Stimulated activated CD4-positive, alpha-beta T cell treated with anti-CD3 and anti-CD28 coated beads, Interleukin-12 subunit alpha, Interleukin-12 subunit beta, amount 100 ng/mL, for 4 hours (primary cell): ENCODE measurements at places on chromosomes 1 and 21.

DNA sequence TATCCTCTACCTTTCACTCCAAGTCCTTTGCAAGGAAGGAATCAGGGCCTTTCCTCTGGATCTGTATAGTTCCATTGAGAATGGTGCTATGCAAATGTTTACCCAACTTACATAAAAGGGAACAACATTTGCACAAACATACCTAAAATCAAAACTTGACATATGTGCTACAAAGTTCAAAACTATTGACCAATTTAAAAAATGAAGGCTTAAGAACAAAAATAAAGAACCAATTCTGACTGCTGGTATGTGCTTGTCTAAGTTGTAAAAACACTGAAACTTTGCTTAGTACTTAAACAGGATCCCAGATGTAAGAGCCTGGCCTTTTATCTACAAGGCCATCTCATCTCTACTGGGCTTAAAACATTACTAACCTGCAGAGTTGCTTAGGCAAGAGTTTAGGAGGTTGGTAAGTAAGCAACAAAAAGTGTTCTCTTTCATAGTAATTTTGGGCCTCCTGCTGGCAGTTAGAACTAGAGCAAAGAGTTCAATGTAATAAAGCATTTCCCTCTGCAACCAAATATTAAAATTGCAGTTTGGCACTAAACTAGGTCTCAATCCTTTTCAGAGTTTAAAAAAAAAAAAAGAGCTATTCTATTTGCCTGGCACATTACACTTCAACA, 2.0 kb downstream of the SCMH1 start:
- no peak for DNase-seq

DNA sequence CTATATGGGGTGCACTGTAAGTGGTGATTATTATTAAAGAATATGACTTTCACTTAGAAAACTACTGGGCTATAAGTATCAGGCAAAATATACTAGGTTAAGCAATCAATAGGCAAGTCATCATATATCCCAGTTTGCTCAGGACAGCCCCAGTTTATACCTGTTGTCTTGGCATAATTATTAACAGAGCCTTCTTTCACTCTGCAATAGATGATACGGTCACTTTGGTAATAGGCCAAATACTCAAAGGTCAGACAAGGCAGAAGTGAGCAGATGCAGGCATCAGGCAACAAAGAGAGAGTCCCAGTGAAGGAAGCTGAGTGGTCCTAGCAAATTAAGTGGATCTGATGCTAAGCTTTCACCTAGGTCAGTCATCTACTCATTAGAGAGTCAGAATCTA, 599.9 kb downstream of the LMO4 start:
- no peak for DNase-seq

- DNase-seq = no peak
Measured at GRCh38 chr1:220347654-220348175, 75.5 kb upstream of the RAB3GAP2 start.

- DNase-seq = no peak
Measured at GRCh38 chr1:13462682-13463081, 51.1 kb downstream of the LRRC38 start.

DNA sequence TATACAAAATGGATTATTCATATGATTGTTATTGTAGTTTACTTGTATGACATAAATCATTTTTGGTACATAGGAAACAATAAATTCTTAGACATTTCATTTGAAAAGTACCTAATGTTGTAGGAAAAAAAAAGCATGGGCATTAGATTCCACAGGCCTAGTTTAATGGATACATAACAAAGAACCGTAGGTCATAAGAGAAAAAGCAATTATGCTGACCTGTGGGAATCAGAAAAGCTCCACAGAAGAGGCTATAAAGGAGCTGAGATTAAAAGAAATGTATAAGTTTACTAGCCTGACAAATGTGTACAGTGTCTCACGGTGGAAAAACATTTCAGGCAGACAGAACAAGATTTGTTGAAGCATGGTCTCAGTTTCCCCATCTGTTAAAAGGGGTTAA, 3.7 kb downstream of the DEPDC1 start:
- DNase-seq = no peak

DNA sequence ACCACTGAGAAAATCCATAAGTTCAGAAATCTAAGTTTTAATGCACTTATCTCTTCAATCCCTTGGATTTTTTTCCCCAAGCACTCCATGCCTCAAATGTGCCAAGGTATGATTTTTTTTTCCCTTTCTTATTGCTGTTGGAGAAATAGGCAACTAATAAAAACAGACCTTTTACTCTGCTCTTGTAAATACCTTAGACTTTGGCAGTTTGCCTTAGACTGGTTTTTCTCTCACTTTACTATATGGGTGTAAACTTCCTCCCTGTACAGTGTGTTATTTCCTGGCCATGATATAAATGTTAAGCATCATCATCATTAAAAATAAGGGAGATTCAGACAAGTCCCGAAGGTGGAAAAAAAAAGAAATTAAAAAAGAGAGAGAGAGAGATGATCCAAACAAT, 65.7 kb downstream of the LRRC8C start:
- DNase-seq = no peak

GRCh38 chr1:44021156-44021555, 10.1 kb downstream of the SLC6A9 start:
- no peak for DNase-seq

DNA sequence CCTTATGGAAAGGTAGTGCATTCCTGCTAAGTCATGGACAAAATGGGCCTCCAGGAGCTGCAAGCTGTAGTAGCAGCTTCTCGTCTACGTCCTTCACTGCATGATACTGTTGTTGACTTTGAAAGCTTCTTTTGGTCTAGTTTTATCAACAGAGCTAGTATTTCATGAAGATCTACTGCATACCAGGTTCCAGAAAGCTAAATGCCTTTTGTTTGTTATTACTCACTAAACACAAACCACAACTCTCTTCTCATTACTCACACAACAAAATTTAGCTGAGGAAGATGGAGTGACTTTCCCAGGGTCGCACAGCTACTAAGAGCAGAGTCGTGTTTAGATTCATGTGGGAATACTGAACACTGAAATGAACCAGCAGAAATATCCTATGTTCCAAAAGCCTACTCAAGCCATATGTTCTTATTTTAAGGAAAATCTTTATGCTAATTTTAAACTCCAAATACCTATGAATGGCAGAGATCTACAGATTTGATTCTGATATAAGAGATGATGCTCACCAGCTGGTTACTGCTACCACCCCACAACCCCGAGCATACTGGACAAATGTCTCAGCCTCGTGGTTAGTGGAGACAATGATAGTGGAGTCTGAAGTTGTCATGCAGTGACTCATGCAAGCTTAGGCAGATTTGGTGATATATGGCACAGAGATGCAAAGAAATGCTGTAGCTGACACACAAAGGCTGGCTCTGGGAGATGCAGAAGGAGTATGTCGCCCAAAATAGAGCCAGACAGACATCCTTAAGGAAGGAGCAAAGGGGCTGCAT, 20.6 kb downstream of the PGBD2 start:
- DNase-seq = no peak

DNA sequence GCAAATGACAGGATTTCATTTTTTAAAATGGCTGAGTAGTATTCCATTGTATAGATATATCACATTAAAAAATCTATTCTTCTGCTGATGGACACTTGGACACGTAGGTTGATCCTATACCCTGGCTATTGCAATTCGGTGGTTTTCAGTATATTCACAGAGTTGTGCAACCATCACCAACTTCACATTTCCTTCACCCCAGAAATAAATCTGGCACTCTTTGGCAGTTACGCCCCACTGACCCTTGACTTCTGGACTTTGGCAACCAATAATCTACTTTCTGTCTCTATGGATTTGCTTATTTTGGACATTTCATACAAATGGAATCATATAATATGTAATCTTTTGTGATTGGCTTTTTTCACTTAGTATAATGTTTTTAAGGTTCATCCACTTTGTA, 35.9 kb downstream of the MAP3K7CL start:
- DNase-seq = no peak

GRCh38 chr1:80759354-80759753, 1041.4 kb upstream of the ADGRL2 start:
- DNase-seq = no peak

GRCh38 chr1:201893431-201893830, 4.7 kb downstream of the SHISA4 start:
- DNase-seq = no peak

DNA sequence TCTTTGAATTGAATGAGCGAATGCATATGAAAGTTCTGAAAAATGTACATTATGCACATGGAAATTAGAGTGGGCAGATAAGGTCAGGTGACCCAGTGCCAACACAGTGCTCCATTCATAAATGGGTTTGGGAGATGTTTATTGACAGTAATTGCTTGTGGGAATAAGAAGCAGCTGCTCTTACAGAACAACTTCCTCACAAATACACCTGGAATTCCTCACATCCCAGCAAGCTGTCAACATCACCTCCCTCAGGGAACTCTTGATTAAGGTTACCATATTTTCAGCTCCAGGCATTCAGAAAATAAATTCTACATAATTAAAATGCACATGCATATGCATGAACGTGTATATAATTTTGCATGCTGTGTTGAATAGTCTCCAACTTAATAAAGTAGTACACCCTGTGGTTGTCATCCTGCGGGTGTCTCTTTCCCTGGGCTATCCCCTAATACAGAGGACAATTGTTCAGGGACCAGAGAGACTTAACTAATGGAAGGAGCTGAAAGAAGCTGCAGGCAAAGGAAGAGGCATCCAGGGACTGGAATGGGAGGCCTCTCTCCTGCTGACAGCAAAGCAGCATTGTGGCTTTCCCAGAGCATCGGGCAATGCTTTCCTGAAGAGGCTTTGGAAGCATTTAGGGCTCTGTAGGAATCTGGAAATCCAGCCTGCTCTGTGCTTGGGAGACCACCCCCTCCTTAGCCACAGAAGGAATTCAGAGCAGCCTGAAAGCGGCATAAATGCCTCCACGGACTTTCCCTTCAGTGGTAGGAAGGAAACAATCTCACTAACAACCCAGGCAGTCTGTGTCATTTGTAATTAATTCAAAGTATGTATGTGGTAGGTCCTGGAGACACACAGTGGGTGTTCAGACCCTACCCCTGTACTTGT, 55.2 kb upstream of the GNG12 start:
- no peak for DNase-seq

- DNase-seq = no peak
Measured at GRCh38 chr1:76109404-76109803, 34.9 kb downstream of the ST6GALNAC3 start.

DNA sequence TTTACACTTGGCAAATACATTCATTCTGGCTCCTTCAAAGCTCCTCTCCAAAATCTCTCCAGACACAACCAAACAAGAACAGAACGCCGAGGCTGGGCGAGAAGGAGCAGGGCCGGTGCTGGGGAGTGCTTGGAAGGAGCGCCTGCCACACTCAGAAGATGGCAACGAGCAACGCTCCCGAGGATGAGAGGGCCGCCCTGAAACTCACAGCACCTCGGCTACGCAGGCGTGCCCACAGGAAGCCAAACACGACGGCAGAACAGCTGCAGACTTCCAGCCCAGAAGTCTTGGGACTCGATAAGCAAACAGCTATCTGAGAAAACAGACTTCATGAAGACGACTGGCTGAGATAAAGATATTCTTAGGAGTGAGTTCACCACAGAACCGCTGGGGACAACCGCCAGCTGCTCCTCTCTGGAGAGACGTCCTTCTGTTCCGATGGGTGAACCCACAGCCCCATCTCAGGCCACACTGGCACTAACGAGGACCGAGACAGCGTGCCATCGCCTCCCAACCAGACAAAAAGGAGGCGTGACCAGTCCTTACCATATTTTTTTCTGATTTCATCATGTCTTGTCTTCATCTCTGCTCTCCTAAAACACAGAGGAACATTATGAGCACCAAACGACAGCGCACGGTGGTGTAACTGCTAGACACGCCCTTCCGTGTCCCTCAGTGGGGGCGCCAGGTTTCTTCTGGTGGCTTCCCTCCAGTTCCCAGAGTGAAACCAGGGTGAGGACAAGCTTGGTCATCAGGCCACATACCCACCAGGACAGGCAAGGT, 18.6 kb downstream of the PTTG1IP start:
- no peak for DNase-seq
